Neural crest cell (in vitro differentiated cells): ENCODE measurements at places on chromosomes 12 and 14.

DNA sequence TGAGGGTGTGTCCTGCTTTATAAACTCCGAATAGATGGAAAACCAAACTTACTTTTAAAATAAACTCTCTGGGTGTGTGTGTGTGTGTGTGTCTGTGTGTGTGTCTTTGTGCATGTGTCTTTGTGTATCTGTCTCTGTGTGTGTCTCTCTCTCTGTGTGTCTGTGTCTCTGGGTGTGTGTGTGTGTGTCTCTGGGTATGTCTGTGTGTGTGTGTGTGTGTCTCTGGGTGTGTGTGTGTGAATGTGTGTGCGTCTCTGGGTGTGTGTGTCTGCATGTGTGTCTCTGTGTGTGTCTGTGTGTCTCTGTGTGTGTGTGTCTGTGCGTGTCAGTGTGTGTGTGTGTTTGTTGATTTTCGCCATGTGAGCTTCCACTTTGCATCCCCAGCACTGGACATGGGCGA is 9.2 kb downstream of the RAN start:
- no peak overlapping the region for H3K4me3 ChIP-seq
- peaks cover 16% of the 10 kb centered on the region for H3K27me3 ChIP-seq

GRCh38 chr12:108430245-108430644 is 84.8 kb upstream of the FICD start:
- no peak for DNase-seq
- H3K27me3 ChIP-seq: peaks cover 15% of the 10 kb centered on the region
- H3K36me3 ChIP-seq: no peaks in the 10 kb centered on the region
- H3K4me1 ChIP-seq: no peaks in the 10 kb centered on the region
- H3K4me3 ChIP-seq: no peak overlapping the region

- H3K27ac ChIP-seq: no peak overlapping the region
- no peak overlapping the region for H3K4me3 ChIP-seq
- peaks cover 11% of the 10 kb centered on the region for H3K27me3 ChIP-seq
- DNase-seq: no peak
- no peaks in the 10 kb centered on the region for H3K36me3 ChIP-seq
Observed at GRCh38 chr14:94679106-94679810, 67.1 kb downstream of the SERPINA3 start.

GRCh38 chr14:96102081-96102856 is 63.1 kb downstream of the C14orf132 start:
- peaks cover 2% of the 10 kb centered on the region for H3K27me3 ChIP-seq
- H3K4me1 ChIP-seq: peaks cover 6% of the 10 kb centered on the region
- no peak overlapping the region for H3K4me3 ChIP-seq
- no peaks in the 10 kb centered on the region for H3K36me3 ChIP-seq
- DNase-seq: no peak

DNA sequence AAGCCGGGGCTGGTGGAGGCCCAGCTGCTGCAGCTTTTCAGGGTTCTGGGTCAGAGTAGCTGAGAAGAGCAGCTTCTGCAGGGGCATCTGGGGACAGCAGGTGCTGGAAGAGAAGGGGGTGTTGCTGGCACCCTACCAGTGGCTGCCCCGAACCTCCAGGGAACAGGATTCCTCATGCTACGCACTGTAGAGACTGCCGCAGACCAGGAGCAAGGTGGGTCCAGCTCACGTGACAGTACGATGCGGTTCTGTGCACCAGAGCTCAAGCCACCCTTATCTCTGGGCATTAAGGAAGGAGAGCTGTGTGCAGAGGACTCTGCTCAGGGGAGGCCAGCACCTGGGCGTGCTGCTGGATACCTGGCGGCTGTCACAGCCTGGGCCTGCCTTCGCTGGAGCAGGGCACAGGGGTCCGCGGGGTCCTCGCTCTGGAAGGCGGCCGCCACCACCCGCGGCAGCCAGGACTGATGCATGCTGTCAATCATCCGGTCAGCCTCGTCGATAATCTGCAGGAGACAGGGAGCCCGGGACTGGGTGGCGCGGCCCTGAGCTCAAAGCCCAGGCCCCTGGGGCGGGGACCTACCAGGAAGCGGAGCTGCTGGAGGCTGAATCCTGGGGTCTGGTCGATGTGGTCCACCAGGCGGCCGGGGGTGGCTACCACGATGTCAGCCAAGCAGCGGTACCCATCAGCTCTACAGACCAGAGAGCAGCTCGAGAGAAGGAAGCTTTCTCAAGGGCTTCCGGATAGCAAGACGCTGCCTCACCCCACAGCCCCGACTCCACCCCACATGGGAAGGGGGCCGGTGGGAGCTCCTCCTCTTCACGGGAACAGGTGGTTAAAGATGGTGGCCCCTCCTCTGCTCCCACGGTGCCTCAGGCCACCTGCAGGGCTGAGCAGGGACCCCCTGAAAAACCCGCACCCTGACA is 2.9 kb downstream of the DDX51 start:
- no peak for DNase-seq
- H3K27me3 ChIP-seq: peaks cover 6% of the 10 kb centered on the region
- peak overlapping the region; percentile 79 for H3K4me3 ChIP-seq
- peaks cover 11% of the 10 kb centered on the region for H3K36me3 ChIP-seq
- H3K4me1 ChIP-seq: peaks cover 20% of the 10 kb centered on the region

GRCh38 chr12:116180448-116180847 is 97.0 kb downstream of the MED13L start:
- no peaks in the 10 kb centered on the region for H3K36me3 ChIP-seq
- H3K4me1 ChIP-seq: peaks cover 43% of the 10 kb centered on the region
- H3K27ac ChIP-seq: no peak overlapping the region
- no peak for DNase-seq

DNA sequence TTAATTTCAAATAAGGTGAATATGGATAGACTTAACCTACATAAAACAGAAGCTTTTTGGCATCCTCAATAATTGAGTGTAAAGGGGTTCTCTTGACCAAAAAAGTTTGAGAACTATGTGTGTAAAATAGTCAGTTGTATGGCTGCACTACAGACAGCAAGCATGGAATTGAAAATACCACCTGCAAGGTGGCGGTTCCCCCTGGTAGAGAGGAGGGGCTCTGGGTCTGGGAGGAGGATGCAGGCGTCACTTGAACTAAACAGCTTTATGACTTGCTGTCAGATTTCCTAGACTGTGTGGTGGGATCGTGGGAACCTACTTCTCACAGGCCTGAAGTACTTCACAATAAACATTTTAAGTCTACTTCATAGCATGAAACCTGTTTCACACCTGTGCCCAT is 6.3 kb downstream of the EVL start:
- H3K4me3 ChIP-seq: no peak overlapping the region
- DNase-seq: no peak
- no peak overlapping the region for H3K27ac ChIP-seq
- H3K27me3 ChIP-seq: no peaks in the 10 kb centered on the region

GRCh38 chr14:81582420-81582819 is 48.8 kb upstream of the SEL1L start:
- DNase-seq: no peak
- H3K27ac ChIP-seq: no peak overlapping the region
- no peak overlapping the region for H3K4me3 ChIP-seq
- peaks cover under 1% of the 10 kb centered on the region for H3K4me1 ChIP-seq
- no peaks in the 10 kb centered on the region for H3K27me3 ChIP-seq
- H3K36me3 ChIP-seq: no peaks in the 10 kb centered on the region

DNA sequence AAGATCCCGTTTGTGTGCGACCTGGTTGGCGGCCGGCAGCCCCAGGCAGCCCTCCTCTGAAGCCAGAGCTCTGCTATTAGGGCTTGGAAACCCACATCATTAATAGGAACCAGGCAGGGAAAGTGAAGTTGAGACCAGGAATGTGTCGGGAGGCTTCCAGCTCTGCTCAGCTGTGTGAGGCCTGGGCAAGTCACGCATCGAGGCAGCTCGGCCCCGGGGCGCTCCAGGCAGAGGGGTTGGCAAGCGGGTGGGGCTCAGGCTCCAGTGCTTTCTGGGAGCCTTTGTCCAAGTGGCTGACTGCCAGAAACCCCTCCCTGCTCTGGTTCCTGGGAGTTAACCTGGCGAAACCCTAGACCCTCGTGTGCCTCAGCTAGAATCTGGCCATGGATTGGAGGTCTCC is 1151.7 kb downstream of the VRK1 start:
- H3K27ac ChIP-seq: no peak overlapping the region
- H3K4me1 ChIP-seq: no peaks in the 10 kb centered on the region

- peaks cover 6% of the 10 kb centered on the region for H3K36me3 ChIP-seq
- peaks cover 23% of the 10 kb centered on the region for H3K4me1 ChIP-seq
- DNase-seq: no peak
- H3K4me3 ChIP-seq: no peak overlapping the region
- H3K27me3 ChIP-seq: no peaks in the 10 kb centered on the region
Observed at GRCh38 chr12:76041406-76041805, 9.8 kb upstream of the PHLDA1 start.

GRCh38 chr12:76410781-76411180 is 62.6 kb upstream of the BBS10 start:
- no peak for DNase-seq
- no peak overlapping the region for H3K4me3 ChIP-seq
- H3K27me3 ChIP-seq: no peaks in the 10 kb centered on the region
- H3K36me3 ChIP-seq: peaks cover 3% of the 10 kb centered on the region
- no peaks in the 10 kb centered on the region for H3K4me1 ChIP-seq

- H3K4me1 ChIP-seq: no peaks in the 10 kb centered on the region
- H3K4me3 ChIP-seq: no peak overlapping the region
- peaks cover 9% of the 10 kb centered on the region for H3K36me3 ChIP-seq
- H3K27ac ChIP-seq: no peak overlapping the region
- no peak for DNase-seq
Observed at GRCh38 chr12:24846689-24847088, 102.2 kb downstream of the BCAT1 start.

DNA sequence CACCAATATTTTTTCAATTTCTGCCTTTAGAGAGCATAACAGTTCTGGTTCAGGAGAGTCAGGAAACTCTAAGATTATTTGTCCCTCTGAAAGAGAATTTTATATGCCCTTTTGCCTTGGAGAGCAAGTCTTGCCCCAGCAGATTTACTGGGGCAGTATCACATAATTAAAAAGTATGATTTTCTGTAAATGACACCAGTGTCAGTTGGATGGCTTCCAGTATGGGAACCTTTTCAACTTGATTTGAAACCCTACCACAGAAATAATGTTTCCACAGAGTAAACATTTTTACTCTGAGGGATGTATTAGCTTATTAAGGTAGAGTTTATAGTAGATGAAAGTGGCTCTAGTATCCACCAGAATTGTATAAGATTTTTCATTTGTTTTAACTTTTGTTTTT is 15.4 kb downstream of the NOPCHAP1 start:
- H3K4me1 ChIP-seq: peaks cover 2% of the 10 kb centered on the region
- H3K36me3 ChIP-seq: peaks cover 54% of the 10 kb centered on the region
- DNase-seq: no peak

- no peak overlapping the region for H3K27ac ChIP-seq
- no peaks in the 10 kb centered on the region for H3K27me3 ChIP-seq
- no peak overlapping the region for H3K4me3 ChIP-seq
- H3K36me3 ChIP-seq: no peaks in the 10 kb centered on the region
Observed at GRCh38 chr12:127078577-127079350, 1188.2 kb upstream of the TMEM132C start.

DNA sequence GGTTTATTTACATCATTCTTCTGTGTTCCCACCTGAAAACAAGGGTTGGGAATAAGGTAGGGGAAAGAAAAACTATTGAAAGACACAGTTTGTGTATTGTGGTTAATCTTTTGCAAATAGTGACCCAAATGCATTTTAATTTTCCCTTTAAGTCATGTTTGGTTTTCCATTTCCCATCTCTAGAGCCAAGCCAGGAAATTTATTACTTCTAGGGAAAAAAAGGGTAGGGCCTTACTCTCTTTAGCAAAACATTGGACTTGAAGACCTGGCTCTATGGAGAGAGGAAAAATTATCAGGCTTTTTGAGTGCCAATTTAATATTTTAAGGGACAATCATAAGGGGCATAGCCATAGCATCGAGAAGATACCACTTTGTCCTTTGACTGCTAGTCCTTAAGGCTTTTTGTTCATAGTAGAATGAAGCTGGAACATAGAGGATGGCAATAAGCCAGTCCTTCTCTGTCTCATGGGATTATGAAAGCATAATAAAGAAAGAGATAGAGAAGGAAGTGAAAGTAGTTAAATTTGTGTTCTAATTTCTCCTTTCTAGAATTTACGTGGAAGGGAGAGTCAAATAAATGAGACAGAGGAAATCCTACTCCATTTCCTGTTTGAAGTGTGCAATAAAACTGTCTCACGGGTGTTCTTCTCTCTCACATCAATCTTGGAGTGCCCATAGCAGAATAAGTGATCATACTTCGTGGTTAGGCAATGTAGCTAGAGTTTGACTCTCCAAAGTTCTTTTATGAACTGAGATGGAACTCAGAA is 50.9 kb upstream of the PPFIA2 start:
- no peak for DNase-seq
- no peak overlapping the region for H3K4me3 ChIP-seq
- peaks cover 6% of the 10 kb centered on the region for H3K27me3 ChIP-seq
- no peaks in the 10 kb centered on the region for H3K36me3 ChIP-seq
- H3K4me1 ChIP-seq: no peaks in the 10 kb centered on the region

- peaks cover 4% of the 10 kb centered on the region for H3K36me3 ChIP-seq
- DNase-seq: no peak
- H3K4me3 ChIP-seq: no peak overlapping the region
- H3K27ac ChIP-seq: no peak overlapping the region
- no peaks in the 10 kb centered on the region for H3K27me3 ChIP-seq
Observed at GRCh38 chr12:114735680-114736374, 51.9 kb upstream of the TBX3 start.

DNA sequence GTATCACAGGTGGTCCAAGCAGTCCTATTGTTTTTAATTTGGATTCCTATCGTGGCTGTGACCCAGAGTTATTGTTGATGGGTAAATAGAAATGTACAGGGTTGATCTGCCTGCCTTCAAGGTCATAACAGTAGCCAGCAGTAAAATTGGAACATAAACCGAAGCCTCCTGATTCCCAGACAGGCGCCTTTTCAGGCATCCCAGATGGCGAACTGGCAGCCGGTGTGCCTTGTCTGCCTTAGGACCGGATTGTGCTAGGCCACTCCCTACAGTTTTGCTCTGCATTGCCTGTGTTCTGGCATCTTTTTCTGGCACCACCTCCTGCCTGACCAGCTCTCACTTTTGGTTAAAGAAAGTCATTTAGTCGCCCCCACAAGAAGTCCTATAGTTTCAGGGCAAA is 22.2 kb downstream of the TMEM117 start:
- no peak overlapping the region for H3K27ac ChIP-seq
- H3K27me3 ChIP-seq: no peaks in the 10 kb centered on the region
- H3K4me1 ChIP-seq: peaks cover 26% of the 10 kb centered on the region
- no peak for DNase-seq

- H3K27ac ChIP-seq: no peak overlapping the region
- H3K4me3 ChIP-seq: no peak overlapping the region
- peaks cover 27% of the 10 kb centered on the region for H3K4me1 ChIP-seq
- no peaks in the 10 kb centered on the region for H3K36me3 ChIP-seq
- DNase-seq: no peak
- no peaks in the 10 kb centered on the region for H3K27me3 ChIP-seq
Observed at GRCh38 chr14:89424241-89424640, 7.2 kb upstream of the FOXN3 start.

GRCh38 chr12:6250343-6250742 is 50.1 kb downstream of the CD9 start:
- H3K4me3 ChIP-seq: no peak overlapping the region
- no peaks in the 10 kb centered on the region for H3K4me1 ChIP-seq
- H3K27ac ChIP-seq: no peak overlapping the region
- H3K27me3 ChIP-seq: peaks cover 2% of the 10 kb centered on the region
